Testis (tissue), 5 donors: ENCODE measurements at places on chromosomes 11 and 22. TPM values are rescaled to one million over a fixed set of nuclear protein-coding genes. Genes with fewer than 3 reads are reported as not detected.

The SELENOH gene
- polyA plus RNA-seq, result 71.3 TPM

The JAML gene
- polyA plus RNA-seq, result 9.7 TPM

The IRAG1 gene
- 28.6 TPM for polyA plus RNA-seq

The FGF19 gene
- 0.37 TPM for polyA plus RNA-seq

The GSTT2 gene
- not detected for polyA plus RNA-seq

The PAAF1 gene
- 65.5 TPM for polyA plus RNA-seq

The OR10G4 gene
- polyA plus RNA-seq, result 0.15 TPM

GRCh38 chr11:129377739-129378138, 2.1 kb downstream of the BARX2 start:
- H3K4me1 ChIP-seq, result peaks cover 20% of the 10 kb centered on the region
- H3K36me3 ChIP-seq, result no peaks in the 10 kb centered on the region
- H3K4me3 ChIP-seq, result no peak overlapping the region

GRCh38 chr22:24564376-24565058, 8.7 kb downstream of the SNRPD3 start:
- DNase-seq, result no peak
- H3K27me3 ChIP-seq, result no peaks in the 10 kb centered on the region
- no peaks in the 10 kb centered on the region for H3K36me3 ChIP-seq

DNA sequence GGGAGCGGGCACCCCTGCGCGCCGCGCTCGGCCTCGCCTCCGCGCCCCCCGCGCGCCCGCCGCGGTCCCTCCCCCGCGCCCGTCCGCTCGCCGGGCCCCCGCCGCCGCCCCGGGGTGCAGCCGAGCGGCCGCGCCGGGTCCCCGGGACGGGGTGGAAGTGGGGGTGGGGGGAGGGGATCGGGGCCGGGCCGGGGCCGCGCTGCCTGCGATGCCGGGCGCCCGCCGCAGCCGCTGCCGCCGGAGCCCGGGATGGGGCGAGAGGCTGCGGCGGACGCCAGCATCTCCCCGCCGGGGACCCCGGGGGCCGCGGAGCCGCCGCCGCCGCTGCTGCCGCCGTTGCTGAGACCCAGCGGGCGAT, 365 bp downstream of the MGAT3 start:
- no peak for DNase-seq
- peaks cover 31% of the 10 kb centered on the region for H3K4me1 ChIP-seq
- H3K36me3 ChIP-seq, result no peaks in the 10 kb centered on the region
- no peaks in the 10 kb centered on the region for H3K27me3 ChIP-seq
- peak overlapping the region; percentile 69 for H3K27ac ChIP-seq
- peak overlapping the region; percentile 71 for H3K4me3 ChIP-seq
